ENCODE measurements at places on chromosomes 12 and 14.

GRCh38 chr12:55733021-55733555 is 4.3 kb upstream of the CD63 start:
- DNase-seq = no peak

GRCh38 chr14:60215127-60215444 is 33.9 kb upstream of the PPM1A start:
- no peak for DNase-seq

DNA sequence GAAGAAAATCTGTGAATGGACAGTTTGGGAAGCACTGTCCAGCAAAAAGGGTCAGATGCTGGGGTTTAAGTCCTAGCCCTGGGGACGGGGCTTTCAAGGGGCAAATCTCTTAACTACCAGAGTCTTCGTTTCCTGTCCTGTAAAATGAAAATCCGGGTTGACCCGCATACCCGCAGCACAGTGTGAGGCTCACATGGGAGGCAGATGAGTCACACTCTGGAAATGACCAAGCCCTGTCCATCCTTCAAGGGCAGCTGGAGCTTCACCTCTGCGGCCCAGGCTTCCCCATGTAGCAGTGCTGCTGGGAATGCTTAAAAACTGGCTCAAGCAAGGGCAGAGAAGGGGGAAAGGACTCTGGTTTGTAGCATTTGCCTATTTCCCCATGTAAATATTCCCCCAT is 19.0 kb downstream of the FAM181A start:
- DNase-seq = no peak

GRCh38 chr12:2221030-2221621 is 168.3 kb downstream of the CACNA1C start:
- no peak for DNase-seq

DNA sequence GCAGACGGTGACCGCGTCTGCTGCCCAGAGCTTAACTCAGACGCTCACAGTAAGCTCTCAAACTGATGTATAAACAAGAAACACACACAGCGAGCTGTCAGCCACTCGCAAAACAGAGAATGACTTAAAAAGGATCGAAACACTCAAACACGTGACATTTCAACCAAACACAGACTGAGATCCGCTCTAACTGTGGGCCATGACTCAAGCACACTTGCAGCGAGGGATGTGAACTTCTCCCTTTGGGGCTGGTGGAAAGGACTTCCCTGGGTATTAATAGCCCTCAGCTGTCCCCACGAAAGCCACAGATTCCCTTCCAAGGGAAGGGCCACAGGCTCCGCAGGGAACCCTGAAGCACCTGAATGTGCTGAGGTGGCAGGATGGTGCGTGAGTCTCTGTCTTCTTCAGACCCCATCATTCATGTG is 29.1 kb downstream of the CCDC88C start:
- DNase-seq = peak; percentile 63

GRCh38 chr14:90514015-90514398 is 117.2 kb downstream of the CALM1 start:
- DNase-seq = no peak

- DNase-seq = no peak
Measured at GRCh38 chr14:100585448-100586152, 1.6 kb downstream of the BEGAIN start.

DNA sequence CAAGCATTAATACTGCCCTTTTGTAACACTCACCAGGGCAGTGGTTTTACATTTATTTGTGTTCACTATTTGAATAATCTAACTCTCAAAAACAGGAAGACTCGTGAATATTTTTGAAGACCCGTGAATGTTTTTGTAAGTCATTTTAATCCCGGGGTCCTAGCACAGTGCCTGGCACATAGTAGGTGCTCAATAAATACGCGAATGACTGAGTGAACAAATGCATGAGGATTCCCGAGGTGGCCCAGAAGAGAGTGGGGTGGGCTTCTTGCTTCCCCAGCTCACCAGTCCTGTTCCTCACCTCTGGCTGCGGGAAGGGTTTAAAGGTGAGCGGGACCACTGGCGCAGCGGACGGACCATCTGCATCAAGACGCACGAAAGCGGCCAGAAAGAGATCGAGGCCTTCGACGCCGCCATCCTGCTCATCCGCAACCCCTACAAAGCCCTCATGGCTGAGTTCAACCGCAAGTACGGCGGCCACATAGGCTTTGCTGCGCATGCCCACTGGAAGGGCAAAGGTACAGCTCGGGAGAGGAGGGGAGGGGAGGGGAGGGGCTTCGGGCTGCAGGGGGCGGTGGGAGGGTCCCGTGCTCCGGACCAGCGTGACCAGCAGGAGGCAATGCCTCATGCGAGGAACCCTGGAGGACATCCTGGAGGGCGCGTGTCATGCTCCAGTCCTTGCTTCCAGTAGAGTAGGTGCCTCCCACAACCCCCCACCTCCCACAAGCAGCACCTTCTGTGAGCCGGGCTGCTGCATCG is 98.9 kb downstream of the CMKLR1 start:
- DNase-seq = no peak

DNA sequence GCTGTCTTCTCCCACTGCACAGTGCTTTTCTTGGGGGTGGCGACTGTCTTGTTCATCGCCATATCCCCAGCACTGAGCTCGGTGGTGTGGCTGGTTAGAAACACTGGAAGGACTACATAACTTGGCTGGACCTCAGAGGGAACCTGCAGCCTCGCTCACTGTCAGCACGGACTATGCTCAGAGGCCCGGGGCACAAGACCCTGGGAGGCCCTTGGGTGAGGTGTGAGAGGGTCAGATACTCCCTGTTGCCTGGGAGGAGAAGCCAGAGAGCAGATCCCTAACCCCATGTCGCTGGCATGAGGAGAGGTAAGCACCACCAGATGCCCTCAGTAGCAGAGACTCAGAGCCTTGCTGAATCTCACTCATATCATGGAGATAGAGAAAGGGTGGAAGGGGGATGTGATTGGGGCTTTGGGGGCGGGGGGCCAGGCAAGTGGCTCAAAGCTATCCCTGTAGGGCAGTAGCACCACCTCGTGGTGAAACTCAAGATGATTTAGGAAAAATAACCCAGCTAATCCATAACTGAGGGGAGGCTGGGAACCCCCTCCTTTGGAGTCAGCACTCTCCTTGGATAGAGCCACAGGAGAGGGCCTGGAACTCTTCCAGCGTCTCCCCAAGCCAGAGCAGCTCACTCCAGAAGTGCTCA is 18.7 kb upstream of the HDAC7 start:
- DNase-seq = peak; percentile 59

DNA sequence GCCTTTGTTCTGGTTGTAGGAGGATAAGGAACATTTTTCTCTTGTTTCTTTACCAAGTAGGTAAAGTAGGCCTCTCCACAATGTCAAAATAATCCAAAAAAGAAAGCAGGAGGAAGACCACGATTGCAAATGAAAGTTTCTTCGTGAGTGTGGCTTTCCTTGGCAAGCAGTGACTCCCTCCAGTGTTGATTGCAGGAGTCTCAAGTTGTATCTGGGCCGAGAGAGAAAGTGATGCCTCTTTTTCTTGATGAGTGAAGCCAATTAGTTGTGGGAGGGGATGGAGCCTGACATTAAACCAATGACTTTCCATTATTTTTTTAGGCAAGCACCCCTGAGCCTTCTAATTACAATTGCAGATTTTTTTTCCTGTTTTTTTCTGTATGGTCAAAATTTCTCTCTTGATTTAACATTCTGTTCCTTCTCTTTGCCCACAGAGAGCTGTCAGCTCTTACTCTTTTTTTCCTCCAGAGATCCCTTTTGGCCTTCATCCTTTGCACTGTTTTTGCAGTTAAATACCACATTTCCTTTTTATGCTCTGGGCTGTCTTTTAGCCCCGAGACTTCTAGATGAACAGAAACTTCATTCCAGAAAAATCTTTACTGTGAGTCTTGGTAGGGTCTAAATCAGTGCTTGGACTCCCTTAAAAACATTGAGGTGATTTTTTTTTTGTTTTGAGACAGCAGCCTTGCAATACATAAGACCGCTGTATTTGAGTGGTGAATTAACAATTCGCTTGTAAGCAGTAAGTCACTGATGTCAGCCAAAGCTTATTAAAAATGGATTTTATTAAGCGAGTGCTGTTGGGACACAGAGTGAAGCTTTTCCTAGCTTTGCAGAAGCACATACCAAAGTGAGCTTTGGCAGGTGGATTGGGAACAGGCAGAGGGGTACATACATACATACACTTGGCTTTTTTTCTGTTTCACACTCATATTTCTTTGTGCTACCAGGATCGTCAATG is 15.8 kb downstream of the FBXW8 start:
- DNase-seq = no peak

DNA sequence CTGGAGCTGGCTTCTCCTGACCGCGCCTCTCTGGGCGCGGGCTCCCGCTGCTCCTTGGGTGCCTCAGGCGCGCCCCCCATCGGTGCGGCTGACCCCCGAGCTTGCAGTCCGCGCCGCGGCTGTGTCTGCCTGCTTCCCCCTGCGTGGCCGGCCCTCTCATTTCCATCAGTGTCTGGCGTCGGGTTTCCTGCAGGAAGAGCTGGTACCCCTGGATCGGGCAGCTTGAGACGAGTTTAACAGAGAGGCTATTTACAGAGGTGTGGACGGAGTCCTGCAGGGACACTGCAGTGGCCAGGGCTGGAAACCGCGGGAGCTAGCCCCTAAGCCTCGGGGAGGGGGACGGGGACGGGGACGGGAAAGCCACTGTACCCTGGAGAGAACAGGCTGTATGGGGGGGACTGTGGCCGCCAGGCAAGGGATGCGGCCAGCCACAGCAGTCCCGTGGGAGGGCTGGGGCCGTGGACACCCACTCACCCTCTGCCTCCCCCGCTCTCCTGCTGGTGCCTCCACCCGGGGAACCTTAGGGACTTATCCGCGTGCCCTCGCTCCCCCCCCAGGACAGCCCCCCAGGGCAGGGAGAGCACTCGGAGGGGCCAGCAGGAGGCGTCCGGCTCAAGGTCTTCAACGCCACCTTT is 3.7 kb upstream of the CACNA2D4 start:
- DNase-seq = peak; percentile 14

- DNase-seq = no peak
Measured at GRCh38 chr14:59215322-59215721, 26.9 kb downstream of the DAAM1 start.

DNA sequence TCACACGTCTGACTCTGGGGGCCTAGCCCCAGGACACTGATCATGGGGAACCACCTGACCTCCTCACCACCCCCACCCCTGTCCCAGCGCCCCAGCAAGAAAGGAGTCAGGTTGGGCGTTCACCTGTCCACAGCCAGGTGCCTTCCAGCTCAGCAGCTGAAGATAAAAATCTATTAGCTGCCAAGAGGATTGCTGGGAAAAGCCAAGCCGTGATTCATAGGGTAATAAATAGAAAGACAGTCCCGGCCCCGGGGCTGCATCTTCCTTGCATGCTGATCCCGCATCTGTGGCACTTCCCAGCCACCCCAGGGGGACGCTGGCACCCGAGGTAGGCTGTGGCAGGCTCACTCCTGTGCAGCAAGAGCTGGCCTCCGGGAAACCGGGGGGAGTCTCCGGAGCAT is 70.2 kb upstream of the NCOR2 start:
- no peak for DNase-seq

DNA sequence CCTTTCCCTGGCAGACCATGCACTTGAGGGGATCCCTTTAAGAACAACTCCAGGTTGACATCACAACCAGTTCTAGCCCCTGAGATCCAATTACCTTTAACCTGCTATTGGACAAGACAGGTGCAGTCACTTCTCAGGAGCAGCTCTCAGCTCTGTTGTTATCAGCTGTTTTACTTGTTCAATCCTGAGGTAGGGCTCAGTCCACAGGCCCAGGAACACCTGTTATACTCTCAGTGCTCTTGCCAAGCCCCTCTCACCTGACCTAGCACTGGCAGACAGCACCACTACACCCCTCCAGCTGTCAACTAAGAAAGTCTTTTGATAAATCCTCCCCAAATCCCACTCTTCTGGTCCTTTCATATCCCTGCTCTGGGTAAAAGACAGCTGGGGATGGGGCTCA is 163.9 kb upstream of the TMTC2 start:
- no peak for DNase-seq

- DNase-seq = no peak
Measured at GRCh38 chr12:127509066-127509778, 757.7 kb upstream of the TMEM132C start.

GRCh38 chr12:112946236-112947000 is 8.1 kb downstream of the OAS3 start:
- no peak for DNase-seq

DNA sequence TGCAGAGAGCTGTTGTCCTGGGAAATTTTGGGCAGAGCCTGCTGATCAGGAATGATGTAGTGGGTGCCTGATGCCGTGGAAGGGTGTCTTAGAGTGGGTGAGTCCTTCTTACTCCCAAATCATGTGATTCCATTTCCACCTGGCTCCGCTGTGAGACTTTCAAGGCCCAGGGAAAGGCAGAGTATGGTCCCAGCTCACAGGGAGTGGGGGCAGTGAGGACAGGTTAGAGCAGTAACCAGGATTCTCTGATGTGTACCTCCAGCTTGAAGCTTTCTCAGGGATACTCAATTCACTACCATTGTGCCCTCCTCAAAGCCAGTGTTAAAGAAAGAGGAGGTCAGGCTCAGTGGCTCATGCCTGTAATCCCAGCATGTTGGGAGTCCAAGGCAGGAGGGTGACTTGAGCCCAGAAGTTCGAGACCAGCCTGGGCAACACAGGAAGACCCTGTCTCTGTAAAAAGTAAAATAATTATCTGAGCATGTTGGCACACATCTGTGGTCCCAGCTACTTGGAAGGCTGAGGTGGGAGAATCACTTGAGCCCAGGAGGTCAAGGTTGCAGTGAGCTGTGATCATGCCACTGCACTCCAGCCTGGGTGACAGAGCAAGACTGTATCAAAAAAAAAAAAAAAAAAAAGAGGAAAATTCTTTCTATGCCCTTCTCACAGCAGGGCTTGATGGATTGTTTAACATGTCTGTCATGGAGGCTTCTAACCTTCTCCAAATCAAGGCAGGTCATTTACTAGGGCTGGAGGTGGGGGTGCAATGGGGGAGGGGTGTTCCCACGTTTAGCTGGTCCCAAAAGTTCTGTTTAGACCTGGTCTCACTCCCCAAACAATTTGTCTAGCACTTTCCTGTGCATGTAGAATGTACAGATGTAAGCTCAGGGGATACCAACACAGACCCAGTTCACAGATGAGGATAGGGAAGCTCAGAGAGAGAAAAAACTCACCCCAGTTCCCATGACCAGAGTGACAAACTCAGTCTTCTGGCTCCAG is 12.5 kb upstream of the IQSEC3 start:
- DNase-seq = no peak

DNA sequence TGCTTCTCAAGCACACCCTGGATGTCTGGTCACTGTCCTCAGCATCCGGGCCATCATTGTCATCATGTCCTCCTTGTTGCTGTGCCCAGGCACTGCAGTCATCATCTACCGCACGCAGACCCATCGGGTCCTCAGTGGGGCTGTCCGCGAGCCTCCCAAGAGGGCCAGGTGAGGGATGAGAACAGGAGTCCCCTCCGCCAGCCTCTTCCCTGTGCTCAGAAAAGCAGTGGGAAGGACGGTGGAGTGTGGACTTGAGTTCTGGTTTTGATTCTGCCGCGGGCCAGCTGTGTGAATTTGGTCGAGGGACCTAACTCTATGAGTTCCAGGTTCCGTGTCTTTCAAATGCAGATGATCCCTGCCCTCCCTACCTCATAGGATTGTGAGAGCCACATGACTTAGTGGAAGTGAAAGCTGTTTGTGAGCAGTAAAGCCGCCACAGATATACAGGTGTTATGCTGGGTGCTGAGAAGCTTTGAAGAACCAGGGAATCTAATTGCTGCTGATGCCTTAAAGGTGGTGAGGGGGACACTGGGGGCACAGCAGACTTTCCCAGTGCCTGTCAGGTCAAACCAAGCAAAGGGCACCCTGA is 122.9 kb upstream of the RAP1B start:
- no peak for DNase-seq

- no peak for DNase-seq
Measured at GRCh38 chr12:89756585-89757398, 48.2 kb upstream of the ATP2B1 start.

GRCh38 chr14:101815994-101816393 is 54.5 kb downstream of the PPP2R5C start:
- DNase-seq = no peak

GRCh38 chr12:49847161-49847560 is 4.3 kb upstream of the BCDIN3D start:
- no peak for DNase-seq
